ENCODE measurements at places on chromosomes 4 and X.

GRCh38 chrX:111095974-111096895 is at the start of gene PAK3:
Gene PAK3 (plus strand): TSS chrX:111096191. CDS start chrX:111123104, 26,913 bp downstream.
- peak; percentile 64 for DNase-seq

DNA sequence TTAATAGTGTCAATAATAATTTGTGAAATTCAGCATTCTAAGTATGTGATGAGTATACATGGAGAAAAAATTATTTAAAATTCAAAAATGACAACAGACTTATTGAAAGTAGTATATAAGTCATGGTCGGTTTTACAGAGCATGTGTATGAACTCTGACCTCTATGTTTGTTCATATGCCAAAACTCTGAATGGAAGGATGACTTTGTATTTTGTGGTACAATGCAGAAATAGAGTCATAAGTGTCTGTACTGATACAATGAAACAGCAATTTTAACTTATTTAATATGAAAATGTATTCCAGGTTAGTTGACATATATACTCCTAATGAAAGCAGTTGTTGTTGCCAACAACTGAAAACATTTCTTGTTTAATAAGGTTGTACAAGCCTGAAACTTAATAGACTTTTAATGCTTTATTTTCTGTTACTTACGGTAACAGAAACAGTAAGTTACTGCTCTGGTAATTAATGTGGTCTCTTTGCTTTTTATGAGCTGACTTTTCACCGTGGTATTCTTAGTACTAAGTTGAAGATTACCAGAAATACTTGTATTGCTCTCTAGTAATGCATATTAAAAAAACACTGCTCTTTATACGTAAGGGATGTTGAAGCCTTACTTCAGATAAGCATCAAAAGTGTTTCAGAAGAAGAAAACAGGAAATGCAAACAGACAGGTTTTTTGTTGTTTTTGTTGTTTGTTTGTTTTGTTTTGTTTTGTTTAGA is 1.9 kb downstream of the UBE2K start:
- peak; percentile 41 for DNase-seq

GRCh38 chr4:2069986-2070385 is 10.9 kb downstream of the NAT8L start:
- DNase-seq: no peak

- DNase-seq: peak; percentile 70
Observed at GRCh38 chrX:46903458-46904242, 8.6 kb upstream of the JADE3 start.

GRCh38 chr4:38145741-38146140 is 185.5 kb downstream of the PTTG2 start:
- DNase-seq: peak; percentile 98

DNA sequence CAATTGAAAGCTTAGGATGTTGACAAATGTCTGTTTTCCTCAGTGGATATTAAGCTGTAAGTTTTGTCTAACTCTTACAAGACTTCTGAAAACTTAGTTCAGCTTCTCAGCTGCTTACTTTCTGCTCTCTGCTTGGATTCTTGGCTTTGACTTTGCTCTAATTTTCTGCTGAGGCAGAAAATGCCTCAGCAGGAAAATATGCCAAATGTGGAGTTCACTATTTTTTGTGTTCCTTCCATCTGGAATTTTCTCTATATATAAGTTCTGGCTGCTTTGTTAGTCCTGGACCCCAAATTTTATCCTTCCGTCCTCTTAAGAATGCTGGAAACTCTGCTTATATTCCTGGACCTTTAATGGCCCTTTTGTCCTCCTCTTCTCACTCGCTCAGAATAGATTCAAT is 352.6 kb upstream of the NWD2 start:
- no peak for DNase-seq

GRCh38 chr4:3733195-3733594 is 33.0 kb upstream of the ADRA2C start:
- no peak for DNase-seq

DNA sequence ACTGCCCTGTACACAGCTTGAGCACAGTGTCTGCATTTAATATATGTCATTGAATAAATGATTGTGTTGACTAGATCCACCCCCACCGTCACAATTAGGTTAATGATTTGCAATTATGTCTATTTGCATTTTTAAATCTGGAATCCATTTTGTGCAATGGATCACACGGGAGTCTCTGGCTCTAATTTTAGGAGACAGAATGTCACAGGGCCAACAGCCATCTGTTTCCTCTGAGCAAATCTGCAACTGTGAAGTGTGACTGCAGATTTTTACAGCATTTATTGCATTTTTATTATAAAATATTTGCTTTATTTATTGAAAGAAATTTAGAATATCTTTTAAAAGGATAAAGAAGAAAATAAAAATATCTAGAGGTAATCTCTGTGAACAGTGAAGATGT is 316.8 kb downstream of the HS3ST1 start:
- DNase-seq: no peak

GRCh38 chr4:183337349-183337748 is 15.1 kb upstream of the CLDN24 start:
- DNase-seq: no peak

GRCh38 chr4:2040391-2041238 is 18.5 kb upstream of the NAT8L start:
- DNase-seq: no peak

GRCh38 chr4:128639541-128640270 is 169.8 kb upstream of the JADE1 start:
- no peak for DNase-seq

GRCh38 chrX:41722816-41723618 is 964 bp upstream of the GPR82 start:
- peak; percentile 61 for DNase-seq

DNA sequence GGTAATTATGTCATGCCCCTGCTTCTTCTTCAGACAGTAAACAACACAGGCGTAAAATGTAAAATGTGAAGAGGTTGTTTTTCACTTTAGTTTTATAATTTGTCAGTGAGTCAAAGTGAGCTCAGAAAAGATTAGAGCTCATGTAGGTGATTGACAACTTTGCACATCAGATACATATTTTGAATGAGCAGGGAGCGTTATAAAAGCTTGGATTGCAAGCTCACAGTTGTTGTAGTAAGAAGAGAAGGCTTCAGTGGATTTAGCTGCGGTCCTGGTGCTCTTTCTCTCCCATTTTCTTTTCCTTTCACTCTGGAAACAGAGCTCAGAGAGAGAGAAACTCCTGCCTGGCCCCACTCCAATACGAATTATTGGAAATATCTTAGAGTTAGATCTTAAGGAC is 26.4 kb downstream of the MTMR1 start:
- no peak for DNase-seq

DNA sequence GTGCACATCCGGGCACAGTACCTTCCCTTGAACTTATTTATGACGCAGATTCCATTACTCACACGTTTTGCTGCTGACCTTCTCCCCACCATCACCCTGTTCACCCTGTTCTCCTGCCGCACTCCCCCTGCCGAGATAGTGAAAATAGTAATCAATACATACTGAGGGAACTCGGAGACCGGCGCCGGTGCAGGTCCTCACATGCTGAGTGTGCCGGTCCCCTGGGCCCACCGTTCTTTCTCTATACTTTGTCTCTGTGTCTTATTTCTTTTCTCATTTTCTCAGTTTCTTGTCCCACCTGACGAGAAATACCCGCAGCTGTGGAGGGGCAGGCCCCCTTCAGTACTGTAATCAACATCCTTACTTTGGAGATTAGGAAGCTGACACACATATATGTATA is 1337.1 kb upstream of the PABPC4L start:
- DNase-seq: no peak

- no peak for DNase-seq
Observed at GRCh38 chrX:19761554-19762295, 125.7 kb downstream of the SH3KBP1 start.

- DNase-seq: no peak
Observed at GRCh38 chr4:76733068-76733771, 164.7 kb downstream of the SOWAHB start.

- no peak for DNase-seq
Observed at GRCh38 chrX:103220511-103221323, 5.8 kb downstream of the BEX4 start.

DNA sequence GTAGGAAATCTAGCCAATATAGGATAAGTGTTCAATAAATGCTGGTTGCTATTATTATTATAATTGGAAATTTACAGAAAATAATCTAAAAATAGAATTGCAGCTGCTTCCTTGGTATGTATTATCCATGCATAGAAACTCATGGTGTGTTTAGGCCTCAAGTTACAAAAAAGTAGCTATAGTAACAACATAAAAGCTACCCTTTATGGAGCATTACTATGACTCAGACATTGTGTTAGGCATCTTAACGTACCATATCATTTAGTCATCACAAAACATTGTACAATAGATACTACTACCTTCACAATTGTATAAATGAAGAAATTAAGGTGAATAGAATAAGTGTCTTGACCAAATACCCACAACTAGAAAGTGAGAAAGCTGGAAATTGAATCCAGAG is 126.9 kb upstream of the NRK start:
- DNase-seq: peak; percentile 20

- DNase-seq: peak; percentile 8
Observed at GRCh38 chrX:42247241-42247640, 323.9 kb upstream of the CASK start.

- DNase-seq: no peak
Observed at GRCh38 chr4:58113126-58113525, 1002.9 kb upstream of the IGFBP7 start.

DNA sequence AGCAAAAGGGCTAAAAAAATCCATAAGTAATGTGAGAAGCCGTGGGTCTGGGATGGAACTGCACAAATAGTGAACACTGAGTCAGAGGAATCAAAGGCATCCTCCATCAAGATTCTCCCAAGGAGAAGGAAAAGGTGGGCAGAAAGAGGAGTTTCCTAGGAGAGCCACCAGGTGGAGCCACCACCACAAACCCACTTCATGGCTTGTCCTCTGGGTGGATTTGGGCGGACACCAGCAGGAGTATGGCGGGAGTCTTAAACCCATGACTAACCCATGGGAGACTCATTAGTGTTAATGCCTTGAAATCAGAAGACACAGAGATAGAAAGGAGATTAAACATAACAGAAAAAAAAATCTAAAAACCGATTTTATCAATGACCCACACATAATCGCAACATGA is 147.7 kb downstream of the SH3KBP1 start:
- peak; percentile 73 for DNase-seq

DNA sequence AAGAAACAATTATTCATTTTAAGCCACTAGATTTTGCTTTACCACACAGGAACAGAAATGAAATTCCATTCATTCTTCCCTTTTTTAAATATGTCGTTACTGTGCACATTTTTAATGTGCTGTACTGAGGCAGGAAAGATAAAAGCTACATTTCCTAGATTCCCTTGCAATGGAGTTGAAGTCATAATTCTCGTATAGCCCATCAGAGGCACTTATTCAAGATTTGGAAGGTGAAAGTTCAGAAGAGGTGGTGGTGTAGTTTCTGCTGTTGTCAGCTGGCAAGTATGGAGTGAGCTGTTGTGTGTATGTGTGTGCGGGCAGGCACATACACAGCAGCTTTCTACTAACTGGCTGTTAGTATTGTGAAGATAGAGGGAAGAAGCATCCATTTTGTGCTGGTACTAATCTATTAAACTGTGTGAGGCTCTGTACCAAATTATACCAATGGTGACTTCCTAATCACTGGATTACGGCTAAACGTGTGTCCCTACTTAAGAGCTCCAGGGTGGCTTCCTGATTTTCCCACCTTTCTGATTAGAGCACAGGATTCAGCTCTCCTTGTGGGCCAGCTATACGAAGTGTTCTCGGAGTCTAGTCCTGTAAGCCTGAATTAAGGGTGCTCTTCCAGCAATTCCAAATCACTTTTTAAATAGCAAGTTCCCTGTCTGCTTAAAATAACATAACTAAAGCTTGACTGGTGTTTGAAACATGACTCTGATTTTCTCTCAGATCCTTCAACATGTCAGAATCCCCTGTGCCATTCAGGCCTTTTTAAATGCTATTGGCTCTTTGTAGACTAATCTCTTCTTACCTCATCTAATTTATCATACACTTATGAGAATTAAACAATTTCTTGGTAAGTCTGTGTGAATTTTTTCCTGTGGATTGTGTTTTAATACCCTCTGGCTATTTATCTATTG is 43.8 kb downstream of the PDS5A start:
- DNase-seq: peak; percentile 69

GRCh38 chr4:139942241-139942640 is 211.7 kb downstream of the MAML3 start:
- DNase-seq: no peak

DNA sequence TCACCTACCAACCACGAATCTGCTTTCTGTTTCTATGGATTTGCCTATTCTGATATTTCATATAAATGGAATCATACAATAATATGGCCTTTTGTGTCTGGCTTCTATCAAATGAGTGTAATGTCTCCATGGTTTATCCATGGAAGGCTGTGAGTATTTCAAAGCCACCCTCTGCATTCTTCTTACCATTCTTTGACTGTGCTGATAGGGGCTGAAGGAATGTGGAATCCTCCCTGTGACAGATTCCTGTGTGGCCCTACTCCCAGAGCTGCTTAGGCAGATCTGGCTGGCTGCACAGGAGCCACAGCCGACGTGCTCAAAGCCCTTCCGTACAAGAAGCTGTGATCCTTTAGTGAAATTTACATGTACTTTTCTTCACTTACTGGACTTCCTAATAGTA is 163.2 kb downstream of the HS6ST2 start:
- DNase-seq: no peak

- no peak for DNase-seq
Observed at GRCh38 chr4:109368661-109369060, 65.0 kb upstream of the SEC24B start.

- no peak for DNase-seq
Observed at GRCh38 chr4:115325836-115326235, 212.4 kb upstream of the NDST4 start.

DNA sequence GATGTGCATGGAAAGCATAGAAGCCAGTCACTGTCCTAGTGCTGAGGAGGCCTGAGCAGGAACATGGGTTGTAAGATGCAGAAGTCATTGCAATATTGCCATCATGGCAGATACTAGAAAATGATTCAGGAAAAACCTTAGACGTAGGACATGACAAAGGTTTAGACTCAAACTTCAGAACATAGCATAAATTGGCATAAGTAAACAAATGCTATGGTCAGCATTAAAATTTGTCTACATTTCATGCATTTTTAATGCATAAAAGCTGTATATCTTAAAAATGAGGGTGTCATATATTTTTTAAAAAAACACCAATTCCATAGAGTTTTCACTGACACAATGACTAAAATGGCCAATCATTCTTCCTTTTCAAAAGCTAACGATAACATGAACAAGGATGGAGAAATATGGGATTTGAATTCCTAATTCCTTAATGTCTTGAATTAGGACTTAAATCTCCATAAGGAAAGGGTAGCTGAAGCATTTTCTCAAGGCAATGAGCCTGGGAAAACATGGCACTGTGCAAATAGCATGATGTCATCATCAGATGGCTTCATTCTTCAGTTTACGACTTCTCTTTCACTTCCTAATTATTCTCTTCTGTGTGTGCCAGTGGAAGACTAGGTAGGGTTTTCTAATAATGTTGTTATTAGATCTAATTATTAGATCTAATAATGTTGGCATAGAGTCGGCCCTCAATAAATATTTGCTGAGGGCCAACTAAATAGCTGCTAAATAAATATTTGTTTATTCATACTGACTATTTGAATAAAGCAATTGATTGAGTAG is 125.1 kb upstream of the FRG1 start:
- DNase-seq: no peak

DNA sequence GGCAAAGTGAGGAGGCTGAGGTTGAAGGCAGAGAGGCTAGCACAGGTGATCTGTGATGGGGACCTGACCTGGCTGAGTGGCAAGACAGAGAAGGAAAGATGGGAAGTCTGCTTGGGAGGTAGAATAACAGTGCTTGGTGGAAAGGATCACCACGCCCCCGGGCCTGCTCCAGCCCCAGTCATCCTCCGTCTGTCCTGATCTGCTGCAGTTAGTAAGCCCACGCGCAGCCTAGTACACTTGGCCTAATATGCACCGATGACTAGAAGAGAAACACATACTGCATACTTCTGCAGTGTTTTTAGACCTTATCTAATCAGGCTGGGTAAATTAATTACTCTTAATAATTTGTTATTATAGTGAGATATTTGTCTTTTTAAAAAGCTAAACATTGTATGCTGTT is 103.7 kb upstream of the KLF3 start:
- DNase-seq: no peak

Data from IMR-90 (cell line).